ENCODE measurements at places on chromosomes 7 and 10. TPM values are rescaled to one million over a fixed set of nuclear protein-coding genes. Genes with fewer than 3 reads are reported as not detected.

GRCh38 chr10:35506741-35507140, 98.4 kb upstream of the GJD4 start:
- no peak for DNase-seq

GRCh38 chr7:80984619-80985018, 65.8 kb upstream of the SEMA3C start:
- DNase-seq = no peak

DNA sequence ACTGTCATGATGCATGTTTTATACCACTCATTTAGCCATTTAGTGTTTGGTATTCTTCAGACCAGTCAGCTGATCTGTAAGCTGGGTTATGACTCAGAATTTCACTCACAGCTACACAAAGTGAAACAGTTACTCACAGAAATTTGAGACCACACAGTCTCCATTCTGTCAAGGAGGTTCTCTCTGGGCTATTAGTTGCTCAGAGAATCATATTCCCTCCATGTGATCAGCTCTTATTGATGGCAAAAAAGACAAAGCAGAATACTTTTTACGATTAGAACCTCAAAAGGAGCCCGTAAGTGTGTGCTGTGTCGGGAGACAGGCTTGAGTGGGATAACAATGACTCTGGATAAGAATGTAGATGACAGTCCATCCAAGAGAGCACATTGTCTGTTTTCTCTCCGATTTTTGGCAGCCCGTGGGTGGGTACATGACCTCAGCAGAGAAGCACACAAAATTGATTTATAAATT, 277.6 kb upstream of the SORCS1 start:
- DNase-seq = no peak

DNA sequence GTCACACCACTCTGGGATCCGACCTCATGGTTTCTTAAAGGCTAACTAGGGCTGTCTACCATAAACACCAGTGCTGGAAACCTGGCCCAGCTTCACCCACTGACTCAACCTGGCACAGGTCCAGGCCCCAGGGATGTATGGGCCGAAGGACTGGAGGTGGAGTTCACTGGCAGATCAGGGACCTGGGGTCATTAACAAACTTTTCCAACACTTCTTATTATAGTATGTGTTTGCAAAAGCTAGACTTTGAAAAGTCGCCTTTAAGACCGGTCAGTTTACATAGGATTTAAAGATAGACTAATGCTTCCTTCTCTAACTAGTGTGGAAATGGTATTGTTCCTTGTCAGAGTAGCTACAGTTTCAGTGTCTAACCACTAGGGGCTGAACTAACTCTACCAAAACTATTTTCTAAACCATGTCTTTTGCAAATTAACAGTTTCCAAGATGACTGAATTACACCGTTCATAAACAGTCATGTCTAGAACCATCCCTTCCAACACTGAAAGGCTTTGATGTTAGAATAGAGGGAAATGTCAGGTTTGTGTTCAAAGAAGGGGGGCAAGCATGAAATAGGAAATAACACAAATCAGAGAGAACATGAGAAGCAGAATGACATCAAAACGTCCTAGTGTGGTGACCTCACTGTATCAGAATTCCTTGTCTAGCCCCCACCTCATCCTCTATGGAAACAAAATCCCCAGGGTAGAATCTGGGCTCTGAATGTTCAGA, 29.7 kb downstream of the STN1 start:
- peak; percentile 92 for DNase-seq

- DNase-seq = no peak
Observed at GRCh38 chr10:92847202-92847864, 987 bp upstream of the EXOC6 start.

Gene RPEL1
- not detected for total RNA-seq
